ENCODE measurements at places on chromosomes 11 and 22.

DNA sequence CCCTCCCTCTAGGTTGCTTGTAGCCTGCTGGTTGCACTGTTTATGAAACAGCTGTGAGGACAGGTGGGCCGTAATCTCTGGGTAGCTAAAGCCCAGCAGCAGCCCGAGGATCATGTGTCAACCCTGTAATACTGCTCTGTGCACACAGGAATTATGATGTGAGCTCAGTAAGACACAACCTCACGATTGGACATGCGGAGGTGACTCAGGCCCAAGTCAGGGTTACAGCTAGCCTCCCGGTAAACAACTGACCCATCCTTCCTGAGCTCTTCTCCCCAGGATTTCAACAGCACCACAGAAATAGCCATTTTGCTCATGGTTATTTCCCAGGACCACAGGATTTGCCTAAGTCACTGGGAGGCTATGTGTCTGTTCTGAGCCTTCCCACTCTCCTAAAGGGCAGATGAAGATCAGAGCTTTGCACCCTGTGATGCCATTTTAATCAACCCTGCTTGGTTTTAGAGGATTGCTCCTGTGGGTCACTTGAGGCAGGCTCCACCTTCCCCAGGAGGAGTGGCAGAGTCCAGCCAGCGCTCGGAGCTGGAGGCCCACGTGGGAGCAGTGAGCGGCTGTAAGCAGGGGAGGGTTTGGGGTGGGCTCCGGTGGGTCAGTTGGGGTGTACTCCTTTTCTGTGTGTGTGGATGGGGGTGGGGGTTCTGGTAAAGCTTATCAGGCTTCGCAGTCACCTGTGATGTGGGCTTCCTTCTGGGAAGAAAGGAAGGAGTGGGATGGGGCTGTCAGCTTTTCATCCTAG lies at the start of gene AMPD3:
Gene AMPD3 (plus strand): TSS at position 387 of the 754 bp plus-strand sequence. CDS start 6,256 bp downstream, outside the sequence.
- DNase-seq = no peak

DNA sequence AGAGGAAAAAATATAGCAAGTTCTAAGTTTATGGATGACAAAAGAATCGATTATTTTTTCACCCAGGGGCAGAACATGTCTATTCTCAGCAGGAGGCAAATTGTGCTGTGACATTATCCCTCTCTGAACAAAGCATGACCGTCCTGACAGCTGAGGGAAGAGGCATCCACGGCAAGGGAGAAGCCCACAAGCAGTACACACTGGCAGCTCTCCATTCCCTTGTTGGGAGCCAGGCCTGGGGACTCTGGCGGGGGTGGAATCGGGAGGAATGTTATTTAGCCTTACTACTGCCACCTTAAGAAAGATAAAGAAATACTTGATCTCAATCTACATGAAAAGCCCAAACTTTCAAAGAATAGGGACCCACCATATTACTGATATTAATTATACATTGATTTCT lies 3.4 kb downstream of the KIRREL3 start:
- no peak for DNase-seq

GRCh38 chr11:27295928-27296327 lies 67.1 kb downstream of the CCDC34 start:
- no peak for DNase-seq

- no peak for DNase-seq
Observed at GRCh38 chr11:122850076-122850631, 11.9 kb downstream of the CRTAM start.

GRCh38 chr22:44088976-44089570 lies 65.0 kb downstream of the PARVB start:
- no peak for DNase-seq

GRCh38 chr22:20578707-20579106 lies 71.3 kb downstream of the MED15 start:
- no peak for DNase-seq
